ENCODE measurements at places on chromosomes 5 and 9.

DNA sequence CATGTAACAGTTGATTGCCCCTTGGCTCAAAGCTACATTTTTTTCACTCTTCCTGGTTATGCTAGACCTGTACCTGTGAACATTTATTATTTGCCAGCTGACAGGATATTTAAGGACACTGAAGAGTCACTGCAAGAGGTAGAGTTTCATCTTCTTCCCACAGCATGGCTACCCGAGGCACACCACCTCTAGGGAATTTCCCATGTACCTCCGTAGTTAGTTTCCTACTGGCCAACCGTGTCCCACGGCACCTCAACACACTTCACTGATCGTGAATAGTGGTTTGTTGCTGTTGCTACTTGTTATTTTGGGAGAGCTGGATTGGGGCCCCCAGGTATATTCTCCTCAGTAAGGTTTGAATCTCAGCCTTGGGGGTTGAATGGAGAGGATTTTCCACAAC lies 648.6 kb downstream of the SEMA5A start:
- no peak for DNase-seq

DNA sequence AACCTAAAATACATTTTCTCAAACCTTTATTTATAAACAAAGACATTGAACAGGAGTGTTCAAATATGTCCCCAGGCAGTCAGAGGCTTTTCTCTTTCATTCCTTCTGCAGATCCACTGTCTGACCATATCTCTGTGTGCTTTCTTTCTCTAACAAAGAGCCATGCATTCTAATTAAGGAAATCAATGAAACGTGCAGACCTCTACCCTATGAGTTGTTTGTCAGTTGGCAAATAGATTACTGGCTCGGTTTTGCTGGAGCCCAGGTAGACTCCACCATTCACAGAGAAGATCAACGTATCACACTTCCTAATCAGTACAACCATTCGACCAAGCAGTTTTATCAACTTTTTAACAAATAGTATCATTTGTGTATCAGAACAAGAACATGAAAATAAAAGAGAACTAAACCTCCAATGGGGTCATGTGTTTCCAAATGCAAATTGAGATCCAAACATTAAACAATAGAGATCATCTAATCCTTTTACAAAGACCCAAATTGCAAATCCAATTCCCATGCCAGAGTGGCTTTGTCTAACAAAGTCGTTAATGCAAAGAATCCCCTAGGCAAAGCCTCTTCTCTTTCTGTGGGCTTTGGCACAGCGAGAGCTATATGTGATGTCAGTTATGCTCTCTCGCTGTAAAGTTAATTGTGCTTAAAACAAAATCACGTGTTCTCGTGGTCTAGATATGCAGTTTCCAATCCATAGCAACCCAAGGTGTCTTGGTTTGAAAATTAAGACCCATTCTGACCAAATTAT lies 16.8 kb downstream of the KLF4 start:
- no peak for DNase-seq

- no peak for DNase-seq
These were observed 77.4 kb downstream of the CFAP77 start for GRCh38 chr9:132487351-132487791.

GRCh38 chr5:1414311-1415058 lies 30.8 kb downstream of the SLC6A3 start:
- DNase-seq: peak; percentile 75

GRCh38 chr5:137605411-137605810 lies 106.3 kb upstream of the SPOCK1 start:
- DNase-seq: no peak

DNA sequence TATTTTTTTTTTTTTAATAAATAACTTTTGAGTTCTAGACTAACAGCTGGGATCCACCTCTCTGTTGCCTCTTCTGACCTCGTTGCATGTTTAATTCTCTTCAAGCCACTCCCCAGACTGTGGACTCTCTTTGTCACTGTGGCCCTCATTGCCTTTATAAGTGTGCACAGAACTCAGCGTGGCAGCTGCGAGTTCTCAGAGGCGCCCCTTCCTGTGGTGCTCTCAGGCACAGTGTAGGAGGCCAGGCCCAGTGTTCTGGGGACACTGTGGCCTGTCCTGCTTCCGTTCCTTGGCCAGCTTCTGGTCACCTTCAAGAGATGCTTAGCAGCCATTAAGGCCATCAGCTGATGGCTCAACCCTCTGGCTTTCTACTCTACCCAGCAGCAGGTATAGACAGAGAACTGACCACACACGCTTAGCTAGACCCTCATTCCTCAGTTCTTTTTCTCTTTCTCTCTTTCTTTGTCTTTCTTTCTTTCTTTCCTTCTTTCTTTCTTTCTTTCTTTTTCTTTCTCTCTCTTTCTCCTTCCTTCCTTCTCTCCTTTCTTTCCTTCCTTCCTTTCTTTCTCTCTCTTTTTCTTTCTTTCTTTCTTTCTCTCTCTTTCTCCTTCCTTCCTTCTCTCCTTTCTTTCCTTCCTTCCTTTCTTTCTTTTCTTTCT lies 27.7 kb downstream of the STC2 start:
- DNase-seq: no peak

- DNase-seq: no peak
These were observed 46.7 kb downstream of the PRLR start for GRCh38 chr5:35183556-35183955.

GRCh38 chr9:32398207-32398606 lies 13.8 kb downstream of the ACO1 start:
- DNase-seq: no peak

GRCh38 chr9:5971740-5972139 lies 43.7 kb downstream of the RANBP6 start:
- DNase-seq: no peak

DNA sequence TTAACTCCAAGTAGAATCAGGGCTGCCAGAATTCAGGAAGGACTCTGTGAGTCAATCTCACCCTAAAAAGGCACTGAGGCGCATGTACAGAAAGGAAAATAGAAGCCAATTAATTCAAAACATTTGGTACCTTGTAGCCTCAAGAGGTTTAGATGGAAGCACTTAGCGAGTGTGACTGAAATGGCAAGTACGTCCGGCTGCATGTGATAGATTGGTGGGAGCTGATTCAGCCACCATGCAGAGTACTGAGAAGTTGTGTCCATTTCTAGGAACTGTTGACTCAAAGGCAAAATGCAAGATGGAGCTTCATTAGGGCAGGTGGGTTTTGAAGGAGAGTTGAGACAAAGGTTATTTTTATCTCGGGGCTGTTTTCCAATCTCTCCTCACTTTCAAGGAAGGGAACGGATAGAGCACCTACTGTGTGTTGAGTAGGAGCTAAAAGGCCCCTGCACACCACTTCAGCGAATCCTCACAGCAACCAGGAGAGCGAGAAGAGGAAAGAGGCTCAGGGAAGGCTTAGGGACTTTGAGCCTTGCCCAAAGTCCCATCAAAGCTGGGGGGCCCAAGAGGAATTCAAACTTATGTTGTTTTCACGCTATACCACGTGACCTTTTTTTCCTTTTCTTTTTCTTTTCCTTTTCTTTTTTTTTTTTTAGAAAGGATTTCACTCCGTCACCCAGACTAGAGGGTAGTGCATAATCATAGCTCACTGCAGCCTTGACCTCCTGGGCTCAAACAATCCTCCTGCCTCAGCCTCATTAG lies 34.6 kb upstream of the CPEB4 start:
- DNase-seq: no peak

- DNase-seq: no peak
These were observed 526.5 kb downstream of the RAB3C start for GRCh38 chr5:59109383-59109782.

- no peak for DNase-seq
These were observed 131.5 kb upstream of the OTULINL start for GRCh38 chr5:14450018-14450524.
